Omental fat pad (tissue), 4 donors: ENCODE measurements at places on chromosomes 4 and X.

- DNase-seq, result no peak
Measured at GRCh38 chr4:114252499-114252898, 273.1 kb upstream of the ARSJ start.

GRCh38 chr4:56723201-56723605, 42.1 kb upstream of the HOPX start:
- no peak for DNase-seq

- no peak for DNase-seq
Measured at GRCh38 chr4:146247356-146247755, 33.0 kb downstream of the REELD1 start.

DNA sequence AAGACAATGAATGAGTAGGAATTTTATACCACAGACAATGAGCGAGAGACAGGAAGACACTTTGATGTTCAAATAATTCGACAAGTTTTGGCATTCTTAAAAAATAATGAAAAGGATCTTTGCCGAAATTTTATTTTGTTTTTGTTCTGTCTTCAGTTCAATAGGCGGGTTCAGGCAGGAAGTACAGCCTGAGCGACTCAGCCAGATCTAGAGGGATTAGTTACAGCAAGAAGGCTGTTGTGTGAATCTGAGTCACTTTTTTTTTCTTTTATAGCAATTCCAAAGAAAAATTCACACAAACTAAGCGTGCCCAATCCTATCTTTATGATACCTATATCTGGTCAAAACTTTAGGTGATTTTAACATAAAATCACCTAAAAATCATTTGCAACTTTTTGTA, 505.4 kb upstream of the FAM241A start:
- DNase-seq, result no peak

GRCh38 chrX:150961631-150962030, 21.5 kb upstream of the HMGB3 start:
- no peak for DNase-seq

- no peak for DNase-seq
Measured at GRCh38 chr4:8915201-8916200, 43.9 kb upstream of the HMX1 start.

GRCh38 chrX:13955095-13955647, 74.5 kb downstream of the GEMIN8 start:
- DNase-seq, result no peak

GRCh38 chrX:55033429-55033828, 2.7 kb upstream of the ALAS2 start:
- DNase-seq, result no peak

- DNase-seq, result no peak
Measured at GRCh38 chr4:89788206-89789072, 48.5 kb downstream of the SNCA start.

GRCh38 chr4:6475492-6476020, 3.1 kb upstream of the PPP2R2C start:
- no peak for DNase-seq

- DNase-seq, result peak; percentile 76
Measured at GRCh38 chr4:158209825-158210807, at the start of gene TMEM144. Gene TMEM144, plus strand, starts transcription at chr4:158210486. Its CDS starts 2,182 bp downstream, at chr4:158212668.

- DNase-seq, result no peak
Measured at GRCh38 chrX:78653118-78653822, 5.9 kb downstream of the RTL3 start.

DNA sequence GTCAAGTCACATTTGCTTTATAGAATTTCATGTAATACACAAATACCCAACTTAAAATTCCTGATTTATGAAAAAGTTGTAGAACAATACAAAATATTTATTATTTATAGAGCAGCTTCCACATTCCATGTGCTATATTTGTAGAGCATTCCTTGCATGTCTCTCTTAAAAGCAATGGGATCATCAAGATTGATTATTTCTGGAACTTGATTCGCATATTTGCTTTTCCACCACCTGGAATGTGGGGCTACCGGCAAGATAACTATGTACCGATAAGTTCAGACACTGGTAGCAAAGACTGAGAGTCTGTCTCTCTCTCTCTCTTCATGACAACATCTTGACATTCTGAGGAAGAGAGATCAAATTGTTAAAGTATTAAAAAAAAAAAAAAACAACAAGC, 59.3 kb downstream of the MAPK10 start:
- no peak for DNase-seq

DNA sequence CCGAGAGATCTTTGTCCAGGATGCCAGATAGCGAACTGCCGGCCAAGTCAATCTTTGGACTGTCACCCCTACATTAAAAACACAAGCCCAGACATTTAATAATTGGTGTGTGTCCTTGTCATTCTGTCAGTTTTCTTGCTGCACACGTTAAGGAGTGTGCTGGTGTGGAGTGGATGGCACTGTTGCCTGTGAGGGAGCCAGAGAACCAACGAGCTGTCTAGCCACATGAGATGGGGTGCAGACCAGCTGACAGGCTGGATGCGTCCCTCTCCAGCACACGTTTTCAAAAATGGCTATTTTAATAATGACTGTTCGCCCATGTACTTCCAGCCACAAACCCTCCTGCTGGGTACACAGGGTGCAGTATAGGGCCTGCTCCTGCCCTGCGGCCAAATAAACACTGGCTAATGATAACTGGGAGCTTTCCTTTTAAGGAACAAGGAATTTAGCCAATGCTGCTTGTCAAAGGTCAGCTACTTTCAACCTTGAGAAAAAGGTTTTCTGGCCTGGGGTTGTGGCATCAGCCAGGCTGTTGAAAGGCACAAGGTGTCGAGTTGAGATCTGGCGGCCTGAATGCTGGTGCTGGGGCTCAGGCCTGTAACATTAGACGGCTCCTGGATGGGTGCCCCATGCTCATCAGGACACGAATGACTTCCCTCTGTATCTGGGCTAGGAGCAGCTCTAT, 54.0 kb upstream of the MAP3K15 start:
- no peak for DNase-seq
